ENCODE measurements at places on chromosomes 16 and 17.

DNA sequence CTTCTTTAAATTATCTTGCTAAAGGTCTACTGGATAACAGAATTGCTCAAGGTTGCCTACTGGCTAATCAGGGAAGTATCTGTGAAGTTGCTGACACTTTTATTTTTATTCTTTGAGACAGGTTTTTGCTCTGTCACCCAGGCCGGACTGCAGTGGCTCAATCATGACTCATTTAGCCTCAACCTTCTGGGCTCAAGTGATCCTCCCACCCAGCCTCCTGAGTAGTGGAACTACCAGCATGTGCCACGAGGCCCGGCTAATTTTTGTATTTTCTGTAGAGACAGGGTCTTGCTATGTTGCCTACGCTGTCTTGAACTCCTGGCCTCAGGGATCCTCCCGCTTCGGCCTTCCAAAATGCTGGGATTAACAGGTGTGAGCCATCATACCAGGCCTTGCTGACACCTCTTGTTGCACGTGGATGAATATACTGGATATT is 43.1 kb downstream of the GLG1 start:
- no peak for DNase-seq

DNA sequence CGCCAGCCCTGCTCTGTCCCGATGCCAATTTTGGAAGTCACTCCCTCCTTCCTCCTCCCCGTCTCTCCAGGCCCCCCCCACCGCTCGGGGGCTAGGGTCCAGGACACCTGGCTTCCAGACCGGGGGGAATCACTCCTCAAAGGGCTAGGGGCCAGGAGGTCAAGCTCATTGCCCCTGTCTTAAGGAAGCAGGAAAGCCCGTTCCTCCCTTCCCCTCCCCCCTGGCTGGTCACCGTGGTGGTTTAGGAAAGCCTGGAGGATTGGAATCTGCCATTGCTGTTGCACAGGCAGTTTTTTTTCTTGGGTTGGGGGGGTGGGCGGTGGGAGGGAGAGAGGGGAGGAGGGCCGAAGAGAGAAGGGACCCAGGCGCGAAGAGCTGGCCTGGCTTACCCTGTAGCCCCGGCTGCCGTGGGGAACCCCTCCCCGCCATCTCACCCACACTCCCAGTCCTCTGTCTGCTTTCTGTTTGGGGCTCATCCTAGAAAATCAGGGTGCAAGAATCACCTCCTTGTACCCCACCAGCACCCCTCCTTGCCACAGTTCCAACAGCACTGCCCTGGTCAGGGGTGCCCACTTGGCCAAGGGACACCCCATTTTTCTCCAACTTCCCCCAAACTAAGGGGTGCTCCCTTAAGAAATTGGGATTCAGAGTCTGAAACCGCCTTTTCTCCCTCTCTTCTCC is 2.9 kb upstream of the BCL6B start:
- peak; percentile 63 for DNase-seq

GRCh38 chr17:45961206-45961605 is 37.8 kb upstream of the STH start:
- DNase-seq = no peak

- no peak for DNase-seq
Observed at GRCh38 chr16:55408661-55409060, 70.3 kb upstream of the MMP2 start.

- DNase-seq = no peak
Observed at GRCh38 chr17:80621997-80622357, 77.3 kb downstream of the RPTOR start.

Data from fibroblast of skin of right quadriceps (primary cell).